ENCODE measurements at places on chromosomes 2 and 18.

- DNase-seq: no peak
Measured at GRCh38 chr18:55317864-55318263, 270.1 kb downstream of the TCF4 start.

GRCh38 chr2:30232801-30233130 lies 1.4 kb downstream of the LBH start:
- DNase-seq: no peak

DNA sequence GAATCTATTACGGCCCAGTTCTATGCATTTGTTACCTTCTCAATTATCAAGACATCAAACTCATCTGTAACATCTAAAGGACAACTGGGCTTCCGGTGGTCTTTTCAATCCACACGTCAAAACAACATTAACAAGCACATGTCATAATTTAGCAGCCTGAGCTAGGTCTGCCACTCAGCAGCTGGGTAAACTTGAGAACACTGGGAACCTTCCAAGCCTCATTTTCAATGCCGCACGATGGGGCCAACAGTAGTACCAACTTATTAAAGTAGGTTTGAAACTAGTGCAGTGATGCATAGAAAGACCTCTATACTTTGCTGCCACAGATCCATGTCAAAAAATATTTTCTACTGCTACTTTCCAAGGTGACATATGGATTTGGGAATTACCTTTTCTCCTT lies 60.4 kb downstream of the COL4A4 start:
- DNase-seq: no peak

GRCh38 chr2:12479065-12479601 lies 237.6 kb upstream of the TRIB2 start:
- no peak for DNase-seq

GRCh38 chr2:848099-848498 lies 102.5 kb upstream of the SNTG2 start:
- no peak for DNase-seq

DNA sequence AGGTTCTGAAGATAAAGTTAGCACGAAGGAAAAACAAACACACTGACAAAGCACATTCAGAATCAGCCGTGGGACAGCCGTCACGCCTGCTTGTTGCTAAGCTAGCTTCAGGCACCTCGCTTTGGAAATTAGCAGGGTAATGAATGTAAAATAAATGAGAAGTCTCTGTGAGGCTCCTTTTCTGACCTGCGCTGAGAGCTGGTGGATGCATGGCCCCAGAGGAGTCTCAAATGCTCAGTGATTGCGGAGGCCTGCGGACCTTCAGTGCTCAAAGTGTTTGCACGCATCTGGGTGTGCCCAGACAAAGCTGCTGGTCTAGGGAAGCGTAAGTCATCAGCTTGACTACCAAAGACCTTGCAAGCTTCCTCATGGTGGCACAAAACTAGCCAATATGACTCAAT lies 50.6 kb downstream of the CD8B2 start:
- DNase-seq: no peak

DNA sequence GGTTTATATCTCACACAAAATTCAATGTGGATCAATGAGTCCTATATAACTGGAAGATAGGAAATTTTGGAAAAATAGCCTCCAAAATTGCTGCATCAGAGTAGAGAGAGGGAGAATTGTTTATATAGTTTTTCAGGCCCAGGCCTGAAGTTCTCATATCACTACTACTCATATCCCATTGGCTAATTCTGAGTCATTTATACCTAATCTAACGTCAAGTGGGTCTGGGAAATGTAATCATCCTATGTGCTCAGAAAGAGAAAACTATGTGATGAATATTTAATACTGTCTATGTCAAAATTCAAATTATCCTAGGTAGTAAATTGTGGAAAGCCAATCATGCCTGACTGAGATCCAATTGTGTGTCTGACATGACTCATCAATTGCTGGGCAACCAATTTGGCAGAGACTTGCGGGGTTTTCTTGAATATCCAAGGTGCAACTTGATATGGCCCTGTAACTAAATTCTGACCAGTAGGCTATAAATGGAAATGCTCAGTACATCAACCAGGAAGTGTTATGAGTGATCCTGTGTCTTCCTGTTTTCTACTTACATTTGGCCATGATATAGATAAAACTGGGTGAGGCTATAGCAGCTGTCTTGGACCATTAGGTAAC lies 744.4 kb downstream of the KCNJ3 start:
- DNase-seq: no peak

- DNase-seq: no peak
Measured at GRCh38 chr2:148490840-148491439, 153.6 kb upstream of the EPC2 start.

GRCh38 chr2:56522605-56523089 lies 338.9 kb downstream of the CCDC85A start:
- DNase-seq: no peak

DNA sequence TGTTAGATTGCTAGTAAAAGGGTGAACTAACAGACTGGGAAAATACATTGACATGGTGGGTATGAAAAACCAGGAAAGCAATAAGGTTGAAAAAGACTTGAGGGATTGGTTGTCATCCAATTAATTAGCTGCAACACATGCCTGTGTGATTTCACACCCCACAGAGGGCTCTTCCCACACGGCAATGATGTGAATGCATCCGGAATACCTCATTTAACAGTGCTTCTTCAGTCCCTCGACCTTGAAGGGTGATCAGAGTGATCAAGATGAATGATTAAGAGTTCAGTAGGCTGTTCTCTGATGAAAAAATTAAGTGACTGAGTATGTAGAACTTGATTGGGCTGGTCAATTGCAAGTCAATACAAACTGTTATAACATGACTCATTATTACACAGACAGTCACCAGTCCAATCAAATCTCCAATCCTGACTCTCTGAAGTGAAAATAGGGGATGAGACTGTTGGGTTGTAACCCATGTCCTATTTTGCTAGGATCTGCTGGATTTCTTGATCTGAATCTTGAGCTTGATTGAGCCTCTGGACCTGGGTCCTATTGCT lies 924.9 kb upstream of the FAM98A start:
- DNase-seq: no peak

DNA sequence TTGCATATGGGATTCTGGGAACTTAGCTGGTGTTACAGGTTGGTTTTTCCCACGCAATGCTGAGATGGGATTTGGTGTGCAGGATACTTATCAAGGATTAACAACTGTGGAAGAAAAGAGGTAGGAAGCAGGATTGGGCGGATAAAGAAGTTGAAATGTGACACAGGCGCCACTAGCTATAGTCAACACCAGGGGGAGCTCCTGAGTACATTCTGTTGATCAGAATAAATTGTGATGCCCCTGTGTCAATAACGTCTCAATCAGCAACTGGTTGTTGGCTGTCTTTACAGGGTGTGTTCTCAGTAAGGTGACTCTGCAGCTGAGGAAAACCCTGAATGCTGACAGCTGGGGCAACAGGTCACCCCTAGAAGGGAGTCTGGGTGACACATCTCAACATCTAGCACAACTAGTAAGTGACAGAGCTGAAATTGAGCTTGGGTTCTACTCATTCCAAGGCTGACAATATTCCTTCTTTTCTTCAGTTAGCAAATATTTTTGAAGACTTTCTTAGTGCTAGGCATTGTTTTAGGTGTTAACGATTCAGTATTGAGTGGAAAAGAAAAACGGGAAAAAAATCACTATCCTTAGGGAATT lies 143.0 kb downstream of the ARL6IP6 start:
- DNase-seq: peak; percentile 4

GRCh38 chr2:95669441-95669991 lies 77.7 kb downstream of the TRIM43 start:
- DNase-seq: no peak

DNA sequence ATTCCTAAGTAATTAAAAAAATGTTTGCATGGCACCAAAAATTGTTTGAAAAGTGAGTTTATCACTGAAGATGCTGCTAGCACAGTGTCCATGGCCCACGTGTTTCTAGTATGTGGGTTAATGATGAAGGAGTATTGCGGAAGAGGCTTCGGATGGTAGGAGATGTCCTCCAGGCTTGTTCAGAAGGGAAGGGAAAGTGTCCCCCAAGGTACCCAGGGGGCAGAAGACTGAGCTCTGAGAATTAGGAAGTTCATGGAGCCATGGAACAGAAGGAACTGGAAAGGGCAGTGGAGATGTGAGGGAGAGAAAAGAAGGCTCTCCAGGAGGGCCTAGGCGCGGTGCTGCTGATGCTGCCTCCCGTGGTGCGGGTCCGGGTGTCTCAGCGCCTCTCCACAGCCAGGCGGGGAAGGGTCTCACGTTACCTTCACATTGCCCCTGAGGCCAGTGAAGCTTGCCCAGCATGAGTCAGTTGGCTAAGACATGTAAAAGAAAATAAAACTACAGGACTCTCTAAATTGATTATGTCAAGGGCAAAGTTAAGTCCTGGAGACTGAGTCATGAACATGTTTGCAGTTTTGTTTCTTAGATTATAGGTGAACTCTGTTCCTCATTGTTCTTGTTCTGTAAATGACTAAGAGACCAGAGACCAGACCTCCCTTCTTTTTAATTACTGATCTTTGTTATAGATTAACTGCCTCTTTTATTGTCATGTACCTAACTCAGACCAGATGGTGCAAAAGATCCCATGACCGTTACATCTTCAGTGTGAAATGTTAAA lies 89.0 kb downstream of the MTCL1 start:
- no peak for DNase-seq

DNA sequence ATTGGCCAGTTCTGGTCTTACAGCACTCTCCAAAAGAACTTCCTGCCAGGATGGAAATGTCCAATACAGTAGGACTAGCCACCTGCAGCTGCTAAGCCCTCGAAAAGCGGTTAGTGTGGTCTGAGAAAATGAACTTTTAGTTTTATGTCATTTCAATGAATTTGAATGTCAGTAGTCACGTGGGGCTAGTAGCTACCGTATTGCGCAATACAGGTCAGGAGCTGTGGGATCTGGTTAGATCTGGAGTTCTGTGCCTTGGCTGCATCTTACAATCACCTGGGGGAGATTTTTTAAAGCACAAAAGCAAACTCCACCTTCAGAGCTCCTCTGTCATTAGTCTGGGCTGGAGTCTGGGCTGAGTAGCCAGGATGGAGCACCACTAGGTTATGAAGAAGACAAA lies 35.9 kb downstream of the C1QL2 start:
- DNase-seq: no peak

DNA sequence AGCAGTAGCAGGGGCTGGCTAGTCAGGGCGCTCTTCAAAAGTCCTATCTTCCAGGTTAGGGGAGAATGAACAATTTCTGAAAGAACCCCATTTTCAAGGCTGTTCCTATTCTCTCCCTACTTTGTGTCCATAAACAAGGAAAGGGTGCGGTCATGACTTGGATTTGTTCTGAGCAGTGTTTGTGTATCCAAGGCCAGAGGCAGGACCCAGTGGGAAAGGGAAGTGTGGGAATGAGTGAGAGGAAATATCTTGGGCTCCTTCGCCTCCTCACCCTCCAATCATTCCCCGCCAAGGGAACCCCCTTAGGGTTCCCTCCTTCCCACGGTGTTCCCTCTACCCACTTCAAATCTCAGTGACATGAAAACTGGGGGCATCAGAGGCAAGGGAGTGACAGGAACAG lies 25.5 kb upstream of the SPTBN1 start:
- no peak for DNase-seq

DNA sequence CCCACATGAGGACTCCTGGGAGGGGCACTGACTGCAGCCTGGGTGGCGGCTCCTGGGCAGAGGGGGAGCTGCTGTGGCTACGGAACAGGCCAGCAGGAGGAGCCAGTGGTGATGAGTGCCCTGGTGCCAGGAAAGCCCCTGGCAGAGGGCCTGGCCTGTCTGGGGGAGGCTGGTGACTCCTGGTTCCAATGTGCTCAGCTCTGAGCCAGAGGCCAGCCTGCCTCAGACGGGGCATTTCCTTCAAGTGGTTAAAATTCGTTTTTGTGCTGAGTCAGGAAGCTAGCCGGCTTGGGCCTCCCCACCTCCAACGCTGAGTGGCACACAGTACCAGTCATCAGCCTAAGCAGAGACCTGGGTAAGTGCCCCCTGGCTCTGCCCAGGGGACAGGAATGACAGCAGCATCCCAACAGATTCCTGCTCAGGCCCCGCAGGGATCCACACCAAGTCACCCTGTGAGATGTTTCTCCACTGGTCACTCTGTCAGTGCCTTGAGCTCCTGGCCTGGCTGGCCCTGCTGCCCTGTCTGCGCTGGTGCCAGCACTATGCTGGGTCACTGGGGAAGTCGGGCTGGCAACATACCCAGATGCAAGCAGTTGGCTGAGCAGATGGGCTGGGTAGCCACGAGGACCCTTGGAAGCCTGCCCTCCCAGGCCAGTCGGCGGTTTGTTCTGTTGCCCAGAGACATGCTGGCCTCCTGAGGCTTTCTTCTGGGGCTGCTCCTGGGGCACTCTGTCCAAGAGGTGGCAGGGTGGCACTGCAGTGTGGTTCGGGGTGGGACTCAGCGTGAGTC lies 7.1 kb upstream of the KLF11 start:
- peak; percentile 25 for DNase-seq

DNA sequence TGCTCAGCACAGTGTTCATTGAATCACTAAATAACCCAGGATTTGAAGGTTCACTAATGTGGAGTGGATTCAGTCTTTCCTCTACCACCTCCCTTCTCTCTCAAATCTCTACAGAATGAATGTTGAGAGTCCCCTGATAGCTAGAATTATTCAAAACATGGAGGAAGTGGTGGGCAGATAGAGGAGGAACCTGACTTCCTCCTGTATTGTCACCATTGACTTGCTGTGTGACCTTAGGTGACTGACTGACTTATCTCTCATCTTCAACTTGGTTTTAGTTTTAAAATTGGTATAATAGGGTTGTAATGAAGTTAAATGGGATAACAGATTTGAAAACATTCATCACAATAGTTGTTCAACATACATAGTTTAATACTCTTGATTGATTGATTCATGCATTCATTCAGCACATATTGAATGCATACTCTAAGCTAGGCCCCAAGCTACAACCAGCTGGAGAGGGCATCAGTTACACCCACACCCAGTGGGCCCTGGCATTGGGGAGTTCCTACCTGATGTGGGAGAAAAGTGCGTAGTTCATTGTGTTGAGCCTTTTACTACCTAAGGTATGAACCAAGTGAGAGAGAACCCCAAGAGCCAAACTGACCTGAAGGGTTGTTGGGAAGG lies 96.0 kb downstream of the WDR7 start:
- DNase-seq: no peak

DNA sequence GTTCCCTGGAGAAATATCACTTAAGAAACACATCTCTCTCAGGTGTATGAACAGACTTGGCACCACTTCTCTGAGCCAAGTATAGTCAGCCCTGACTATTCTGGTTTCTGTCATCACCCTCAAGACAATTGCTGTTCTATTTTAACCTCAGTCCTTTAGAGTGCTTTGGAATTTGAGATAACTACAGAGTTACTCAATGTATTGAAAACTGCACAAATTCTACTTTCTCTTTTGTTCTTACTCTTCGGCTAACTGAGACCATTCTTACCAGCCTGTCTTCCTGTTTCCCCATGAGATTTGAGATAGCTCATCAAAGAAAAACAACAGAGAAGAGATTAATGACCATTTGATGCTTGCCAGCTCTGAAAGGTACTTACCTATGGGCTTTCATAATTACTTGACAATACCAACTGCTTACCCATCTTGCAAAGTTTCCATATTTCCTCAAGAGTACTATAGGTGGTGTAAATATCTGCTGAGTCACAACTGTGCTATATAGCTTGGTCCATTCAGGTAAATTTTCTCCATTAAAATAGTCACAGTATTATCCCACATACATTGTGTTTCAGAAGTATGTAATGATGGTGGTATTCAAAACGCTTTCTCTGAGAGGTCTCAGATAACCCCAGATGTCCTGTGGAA lies 467.5 kb upstream of the CHST9 start:
- no peak for DNase-seq

GRCh38 chr2:152620208-152620607 lies 97.1 kb downstream of the PRPF40A start:
- no peak for DNase-seq

- no peak for DNase-seq
Measured at GRCh38 chr18:76410033-76410432, 85.0 kb downstream of the ZNF516 start.
